Activated naive CD4-positive, alpha-beta T cell (primary cell): ENCODE measurements at places on chromosomes 5 and 9.
A peak's percentile ranks its signal among the peaks of the same experiment; 100 is the strongest.

DNA sequence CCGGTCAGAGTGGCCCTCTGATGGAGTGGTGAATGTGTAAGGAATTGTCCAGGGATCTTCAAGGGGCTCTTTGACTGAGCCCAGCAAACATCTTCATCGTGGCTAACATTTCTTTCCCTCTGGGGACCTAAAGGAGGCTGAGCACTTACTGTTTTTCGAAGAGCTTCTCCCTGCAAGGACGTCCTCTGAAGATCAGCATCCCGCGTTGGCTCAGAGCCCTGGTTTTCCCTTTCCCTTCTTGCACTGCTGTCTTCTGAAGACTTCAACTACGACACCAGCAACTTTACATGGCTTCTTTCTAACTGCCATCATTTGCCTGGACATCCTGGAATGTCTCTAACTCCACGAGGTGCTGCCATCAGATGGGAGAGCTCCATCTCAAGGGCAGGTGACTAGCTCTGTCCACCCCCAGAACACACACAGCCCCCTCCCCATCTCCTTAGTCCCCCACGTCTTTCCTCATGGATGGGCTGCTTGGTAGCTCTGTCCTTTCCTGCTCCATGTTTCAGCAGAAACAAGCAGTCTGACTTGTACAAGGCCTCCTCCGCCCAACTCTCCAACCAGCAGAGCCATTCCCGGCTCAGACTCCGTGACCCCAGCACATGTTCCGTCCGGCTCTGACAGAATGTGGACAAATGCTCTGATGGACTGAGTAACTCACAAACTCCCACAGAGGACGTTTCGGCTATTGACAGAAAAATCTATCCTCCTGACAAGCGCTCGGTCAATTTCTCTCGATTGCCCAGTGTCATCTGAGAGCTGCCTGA, 17.1 kb downstream of the SHB start:
- DNase-seq = no peak

GRCh38 chr5:139696167-139696893, 48.2 kb downstream of the CXXC5 start:
- DNase-seq = no peak

DNA sequence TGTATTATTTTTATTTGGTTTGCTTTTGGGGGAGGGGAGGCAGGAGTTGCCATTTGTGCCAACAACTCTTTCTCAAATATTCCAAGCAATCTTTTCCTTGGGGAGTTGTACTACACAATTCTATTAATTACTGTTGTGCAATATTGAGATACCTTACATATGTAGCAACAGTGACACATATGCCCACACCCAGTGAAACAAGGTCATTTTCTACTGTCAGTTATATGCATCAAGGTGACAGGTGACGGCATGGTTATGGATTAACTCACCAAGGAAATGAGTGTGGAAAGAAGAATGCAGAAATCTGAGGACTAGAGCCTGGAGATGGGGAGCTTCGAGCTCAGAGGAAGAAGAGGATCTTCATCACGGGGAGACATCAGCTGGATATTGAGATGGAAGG, 17.9 kb upstream of the MSMP start:
- DNase-seq = no peak

GRCh38 chr9:31471010-31471409, 913.4 kb upstream of the ACO1 start:
- DNase-seq = no peak

DNA sequence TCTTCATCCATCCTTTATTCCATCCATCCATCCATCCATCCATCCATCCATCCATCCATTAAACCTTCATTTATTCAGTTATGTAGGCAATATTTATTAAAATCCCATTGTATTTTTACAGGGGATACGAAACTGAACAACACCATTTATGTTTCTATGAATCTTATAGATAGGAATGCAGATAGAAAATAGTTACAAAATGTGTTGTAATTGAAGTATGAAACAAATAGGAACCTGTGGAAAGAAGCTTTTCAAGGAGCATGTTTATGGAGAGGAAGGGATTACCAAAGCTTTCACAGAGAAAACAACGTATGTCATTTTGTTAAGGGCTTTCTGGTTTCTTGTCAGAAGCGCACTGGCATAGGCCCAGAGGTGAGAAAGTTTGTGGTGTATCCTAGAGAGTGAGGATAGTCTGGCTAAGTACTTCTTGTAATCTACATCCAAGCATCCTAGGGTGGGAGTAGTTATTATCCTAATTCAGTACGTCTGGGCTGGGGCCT, 184.0 kb downstream of the CNTLN start:
- DNase-seq = no peak

DNA sequence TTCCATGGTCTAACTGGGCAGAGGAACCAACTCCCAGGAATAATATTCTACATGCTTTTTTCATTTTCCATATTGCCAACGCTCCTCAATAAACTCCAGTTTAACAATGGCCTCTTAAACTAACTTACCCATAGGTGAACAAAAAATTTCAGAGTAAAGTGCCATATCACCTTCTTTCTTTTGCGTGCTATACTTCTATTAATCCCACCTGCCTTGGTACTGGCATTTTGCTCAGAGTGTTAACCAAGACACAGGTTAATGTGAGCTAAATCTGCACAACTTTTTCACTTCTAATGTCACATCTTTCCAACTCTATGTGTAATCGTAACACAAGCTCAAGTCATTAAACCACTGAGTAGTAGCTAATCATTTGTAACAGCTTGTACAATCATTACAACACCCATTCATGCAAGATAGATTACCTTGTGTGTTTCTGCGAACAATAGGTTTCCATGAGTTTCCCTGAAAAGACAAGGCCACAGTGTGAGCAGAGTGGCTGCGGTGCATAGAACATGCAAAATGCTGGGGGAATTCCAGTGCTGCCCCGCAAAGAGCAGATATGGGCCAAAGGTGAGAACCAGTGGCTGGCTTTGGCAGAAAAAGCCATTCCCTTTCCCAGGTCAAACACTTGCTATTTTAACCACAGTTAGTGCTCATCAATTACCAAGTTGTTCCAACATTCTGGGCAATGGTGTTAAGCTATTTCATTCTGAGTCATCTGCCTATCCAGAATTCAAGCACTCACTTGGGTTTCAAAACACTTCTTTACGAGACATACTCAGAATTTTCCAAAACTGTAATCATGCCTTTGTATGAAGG, 42.8 kb downstream of the TIMD4 start:
- peak; percentile 12 for DNase-seq

- no peak for DNase-seq
Observed at GRCh38 chr5:146151970-146152369, 30.5 kb downstream of the LARS1 start.

DNA sequence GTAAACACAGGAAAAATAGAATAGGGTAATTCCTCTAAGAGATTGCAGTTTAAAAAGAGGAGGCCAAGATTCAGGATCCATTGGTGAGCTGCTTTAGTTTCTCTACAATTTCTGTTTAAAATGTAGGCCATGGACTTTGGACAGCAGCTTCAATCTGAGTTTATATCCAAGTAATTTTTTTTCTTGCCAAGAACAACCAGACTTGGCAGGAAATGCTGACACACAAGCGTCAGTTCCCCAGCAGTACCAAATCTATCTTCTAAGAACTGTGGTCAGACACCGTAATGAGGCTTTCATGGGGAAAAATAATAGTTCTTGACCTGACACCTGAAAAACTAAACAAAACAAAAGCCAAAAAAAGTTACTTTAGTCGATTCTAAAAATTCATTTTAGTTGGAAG, 528.8 kb downstream of the CSNK1G3 start:
- DNase-seq = no peak

DNA sequence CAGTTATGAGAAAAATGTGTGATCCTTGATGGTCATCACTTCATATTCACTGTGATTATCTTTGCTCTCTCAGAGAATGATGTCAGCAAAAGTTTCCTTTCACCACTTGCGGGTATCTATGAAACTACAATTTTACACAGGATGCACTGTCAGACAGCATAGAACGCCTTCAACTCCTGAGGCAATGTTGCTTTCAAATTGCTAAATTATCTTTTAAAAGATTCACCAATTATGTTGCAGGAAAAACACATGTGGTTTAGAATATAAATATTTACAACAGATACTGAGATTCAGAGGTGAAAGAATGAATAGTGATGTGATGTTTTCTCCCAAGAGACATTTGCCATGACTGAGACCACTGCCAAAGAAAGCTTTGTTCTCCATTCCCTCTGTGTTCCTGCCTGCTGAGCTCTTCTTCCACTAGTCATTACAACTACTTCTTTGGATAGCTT, 879.8 kb upstream of the DMAC1 start:
- no peak for DNase-seq

GRCh38 chr5:151868451-151868850, 56.2 kb downstream of the GLRA1 start:
- DNase-seq = no peak

GRCh38 chr5:160342413-160342941, 27.9 kb downstream of the C1QTNF2 start:
- no peak for DNase-seq

- no peak for DNase-seq
Observed at GRCh38 chr9:124510650-124511425, 3.6 kb upstream of the NR5A1 start.

GRCh38 chr5:9545136-9545991, 511 bp downstream of the SEMA5A start:
- DNase-seq = no peak

GRCh38 chr5:21574961-21575360, 1278.2 kb downstream of the CDH12 start:
- DNase-seq = no peak

DNA sequence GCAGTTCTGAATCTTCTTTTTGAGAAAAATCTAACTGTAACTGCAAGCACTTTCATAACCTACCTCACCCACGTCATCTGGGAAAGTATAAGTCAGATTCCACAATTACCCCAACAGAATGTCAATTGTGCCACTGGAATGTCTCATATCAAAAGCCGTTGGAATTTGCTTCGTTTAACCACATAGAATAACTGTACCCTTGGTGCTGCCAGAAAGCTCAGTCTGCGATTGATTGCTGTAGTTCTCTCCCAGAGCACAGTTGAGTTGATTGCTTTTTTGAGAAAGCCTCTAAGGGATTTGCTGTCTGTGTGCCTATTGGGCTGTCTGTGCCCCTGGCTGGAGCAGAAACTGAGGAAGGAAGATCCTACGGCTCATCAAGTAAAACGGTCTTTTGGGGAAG, 583.6 kb downstream of the TMEM38B start:
- DNase-seq = no peak

- no peak for DNase-seq
Observed at GRCh38 chr9:20125727-20126126, 336.9 kb upstream of the SLC24A2 start.

GRCh38 chr5:144581044-144581443, 410.4 kb downstream of the KCTD16 start:
- no peak for DNase-seq

DNA sequence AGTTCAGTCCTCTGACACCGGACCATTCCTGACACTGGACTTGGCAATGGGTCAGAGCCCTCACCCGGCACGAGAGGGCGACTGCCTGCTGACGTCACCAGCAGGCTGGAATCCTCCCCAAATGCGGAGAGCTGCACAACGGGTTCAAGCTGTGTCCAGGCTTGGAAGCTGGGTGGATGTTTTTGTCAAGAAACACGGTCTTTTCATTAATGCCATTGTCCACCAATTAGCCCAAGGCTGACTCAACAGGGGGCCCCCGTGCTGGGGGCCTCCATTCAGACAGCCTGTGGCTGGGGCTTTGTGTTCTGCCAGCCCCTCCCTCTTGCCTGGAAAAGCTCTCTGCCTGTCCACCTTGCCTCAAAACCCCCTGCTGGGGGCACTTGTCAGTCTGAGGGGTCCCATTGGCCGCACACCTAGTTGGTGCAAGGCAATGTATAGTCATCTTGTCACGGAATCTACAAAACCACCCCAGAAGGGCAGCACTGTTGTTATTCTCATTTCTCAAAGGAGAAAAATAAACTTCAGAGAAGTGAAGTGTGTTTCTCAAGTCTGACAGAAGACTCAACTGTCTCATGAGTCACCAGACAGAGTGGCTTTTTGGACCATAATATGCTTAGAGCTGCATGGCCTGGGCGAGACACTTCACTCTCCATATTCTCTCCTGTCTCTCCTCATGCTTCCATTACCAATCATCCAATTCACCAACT, 24.6 kb downstream of the NDUFA8 start:
- no peak for DNase-seq

DNA sequence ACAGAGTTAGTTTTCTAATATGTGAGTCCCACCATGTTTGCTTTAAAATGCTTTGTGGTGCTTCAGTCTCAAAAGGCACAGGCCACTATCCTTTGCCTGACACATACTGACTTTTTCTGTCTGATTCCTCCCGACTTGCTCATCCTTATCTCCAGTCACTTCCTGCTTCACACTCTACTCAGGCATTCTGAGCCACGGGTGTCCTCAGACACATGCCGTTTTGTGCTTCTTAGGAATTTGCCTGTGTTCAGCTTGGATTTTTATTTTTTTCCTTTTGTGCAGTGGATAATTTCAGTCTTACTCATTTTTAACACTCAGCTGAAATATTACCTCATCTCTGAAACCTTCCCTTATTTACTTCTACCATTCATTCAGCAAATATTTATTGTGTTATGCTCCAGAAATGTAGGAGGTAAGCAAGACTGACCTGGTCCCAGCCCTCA, 54.1 kb downstream of the MAN2A1 start:
- DNase-seq = no peak

GRCh38 chr9:77218612-77219011, 41.3 kb downstream of the VPS13A start:
- DNase-seq = no peak

DNA sequence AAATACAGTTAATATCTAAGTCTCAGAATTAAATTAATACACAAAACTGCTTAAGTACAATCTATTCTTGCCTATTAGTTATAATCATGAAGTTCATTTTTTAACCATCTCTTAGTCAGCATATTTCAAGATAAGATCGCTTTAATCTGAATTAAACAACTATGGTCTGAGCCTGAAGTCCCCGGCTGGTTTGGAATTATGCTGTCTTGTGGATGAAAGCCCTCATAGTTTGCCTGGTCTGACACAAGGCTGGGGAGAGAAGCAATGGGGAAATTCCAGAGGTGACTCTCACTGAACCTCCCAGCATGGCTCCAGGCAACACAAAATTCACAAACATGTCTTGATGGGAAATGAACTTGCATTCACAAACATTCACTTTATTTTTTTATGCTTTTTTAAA, 28.0 kb upstream of the GRAMD2B start:
- DNase-seq = no peak

DNA sequence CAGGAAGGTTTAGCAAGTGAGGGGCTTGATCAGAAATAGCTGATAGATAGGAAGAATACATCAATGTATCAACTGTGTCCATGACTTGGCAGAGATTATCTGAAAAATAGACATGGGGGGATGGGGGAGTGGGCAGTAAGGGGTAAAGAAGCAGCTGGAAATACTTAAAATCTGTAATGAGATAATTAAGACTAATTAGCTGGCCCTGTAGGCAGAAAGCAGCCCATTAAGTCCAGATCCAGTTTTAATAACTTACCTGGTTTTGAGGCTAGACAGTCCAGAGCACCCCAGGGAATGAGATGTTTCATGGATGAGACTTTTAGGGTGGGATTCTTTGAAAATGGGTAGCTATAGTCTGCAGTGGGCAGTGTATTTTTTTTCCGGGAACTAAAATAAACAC, 116.9 kb upstream of the TLX3 start:
- no peak for DNase-seq

- peak; percentile 34 for DNase-seq
Observed at GRCh38 chr9:99820685-99821395, 845 bp upstream of the NR4A3 start.

- no peak for DNase-seq
Observed at GRCh38 chr5:138334867-138335447, 3.1 kb upstream of the FAM53C start.
